NCI-H345 (cell line): ENCODE measurements at places on chromosomes 11 and 22.

- DNase-seq = no peak
Measured at GRCh38 chr11:59226396-59226795, 13.7 kb upstream of the MPEG1 start.

DNA sequence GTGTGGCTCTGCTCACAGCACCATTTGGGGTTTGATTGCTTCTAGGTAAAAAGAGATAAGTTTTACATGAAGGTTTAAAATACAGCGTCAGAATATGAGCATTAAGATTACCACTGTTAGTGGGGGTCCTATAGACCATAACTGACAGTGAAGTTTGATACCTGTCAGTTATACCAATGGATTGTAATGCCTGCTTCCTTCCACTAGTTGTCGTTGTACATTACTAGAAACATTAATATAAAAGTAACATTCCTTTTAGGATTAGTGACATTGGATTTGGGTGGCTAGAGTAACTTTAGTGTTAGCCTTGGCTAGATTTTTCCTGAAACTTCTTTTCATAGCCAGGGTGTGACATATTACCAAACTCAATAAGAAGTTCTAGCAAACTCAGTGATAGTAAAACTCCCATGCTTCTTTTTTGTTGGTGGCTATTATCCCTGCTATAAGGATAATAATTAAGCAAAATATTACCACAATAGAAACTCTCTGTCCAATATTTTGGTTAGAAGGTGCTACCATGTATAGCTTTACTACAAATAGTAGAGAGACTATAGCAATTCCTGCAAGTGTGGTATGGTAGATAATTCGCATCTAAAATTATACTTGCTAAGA lies 57.1 kb downstream of the FAM181B start:
- no peak for DNase-seq

DNA sequence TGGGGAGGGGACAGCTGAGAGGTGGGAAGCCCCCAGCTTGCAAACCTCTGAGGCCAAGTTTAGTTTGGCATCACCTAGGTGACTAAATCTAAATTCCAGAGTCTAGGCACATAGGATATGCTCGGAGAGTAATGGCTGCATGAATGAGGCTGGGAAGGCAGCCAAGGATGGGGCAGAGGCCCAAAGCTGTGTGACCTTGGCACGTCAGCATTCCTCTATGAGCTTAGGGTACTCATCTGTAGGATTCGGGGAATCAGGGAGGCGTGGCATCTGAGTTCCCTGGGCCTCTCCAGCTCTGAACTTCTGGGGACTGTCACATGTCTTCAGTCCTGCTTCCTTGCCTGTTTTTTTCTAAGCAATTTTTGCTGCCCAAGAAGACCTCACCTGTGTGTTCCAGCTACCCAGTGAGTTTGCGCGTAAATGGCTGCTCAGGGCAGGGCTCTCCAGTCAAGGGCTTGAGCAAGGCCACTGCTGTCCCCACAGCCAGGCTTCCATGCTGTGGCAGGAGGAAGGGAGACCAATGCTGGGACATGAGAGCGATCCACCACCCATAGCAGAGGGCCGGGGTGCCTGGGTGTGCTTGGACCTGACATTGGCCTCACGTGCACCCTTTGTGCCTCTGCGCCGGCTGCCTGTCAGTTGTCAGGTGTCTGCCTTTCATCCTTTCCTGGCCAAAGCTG lies 13.9 kb downstream of the DAGLA start:
- DNase-seq = peak; percentile 78

GRCh38 chr11:66126064-66126463 lies 56.0 kb downstream of the PACS1 start:
- DNase-seq = no peak

GRCh38 chr11:68038226-68038717 lies 553 bp upstream of the TCIRG1 start:
- no peak for DNase-seq

GRCh38 chr11:696955-697491 lies 1.4 kb downstream of the TMEM80 start:
- no peak for DNase-seq

DNA sequence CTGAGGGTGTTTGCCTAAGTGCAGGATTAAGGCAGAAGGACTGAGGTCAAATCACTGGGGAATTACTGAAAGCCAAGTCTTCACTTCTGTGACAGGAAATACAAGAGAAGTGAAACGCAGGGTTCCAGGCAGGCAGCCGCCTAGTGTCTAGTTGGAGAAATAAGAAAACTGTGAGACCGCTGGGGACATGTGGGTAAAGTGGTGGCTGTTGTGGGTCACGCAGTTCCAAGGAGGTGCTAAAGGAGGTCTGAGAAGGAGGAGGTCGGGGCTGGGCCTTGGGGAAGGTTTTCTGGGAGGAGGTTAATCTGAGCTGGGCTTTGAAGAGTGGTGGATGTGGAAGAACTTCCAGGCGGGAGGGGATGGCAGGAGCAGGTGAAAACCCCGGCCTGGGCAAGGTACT lies 11.2 kb downstream of the MCM5 start:
- DNase-seq = no peak

- no peak for DNase-seq
Measured at GRCh38 chr22:32986766-32987040, 71.5 kb downstream of the SYN3 start.

DNA sequence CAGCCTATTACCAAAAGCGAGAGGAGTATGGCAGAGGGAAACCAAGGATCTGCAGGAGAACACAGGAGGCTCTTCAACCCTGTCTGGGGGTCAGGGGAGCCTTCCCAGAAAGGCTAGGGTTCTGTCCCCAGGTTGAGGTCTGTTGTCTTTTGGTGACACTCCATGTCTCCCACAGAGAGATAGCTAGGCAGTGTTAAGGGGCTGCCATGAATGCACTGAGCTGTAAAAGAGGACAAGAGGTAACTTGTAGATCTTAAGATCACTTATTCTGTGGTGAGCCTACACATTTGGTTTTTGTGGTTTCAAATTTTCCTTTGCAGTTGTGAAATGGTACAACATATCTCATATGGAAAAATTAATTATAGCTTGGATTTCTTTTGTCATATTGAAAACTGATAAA lies 6.0 kb upstream of the ACER3 start:
- no peak for DNase-seq

- peak; percentile 32 for DNase-seq
Measured at GRCh38 chr11:14179116-14179820, 179.7 kb downstream of the RRAS2 start.

DNA sequence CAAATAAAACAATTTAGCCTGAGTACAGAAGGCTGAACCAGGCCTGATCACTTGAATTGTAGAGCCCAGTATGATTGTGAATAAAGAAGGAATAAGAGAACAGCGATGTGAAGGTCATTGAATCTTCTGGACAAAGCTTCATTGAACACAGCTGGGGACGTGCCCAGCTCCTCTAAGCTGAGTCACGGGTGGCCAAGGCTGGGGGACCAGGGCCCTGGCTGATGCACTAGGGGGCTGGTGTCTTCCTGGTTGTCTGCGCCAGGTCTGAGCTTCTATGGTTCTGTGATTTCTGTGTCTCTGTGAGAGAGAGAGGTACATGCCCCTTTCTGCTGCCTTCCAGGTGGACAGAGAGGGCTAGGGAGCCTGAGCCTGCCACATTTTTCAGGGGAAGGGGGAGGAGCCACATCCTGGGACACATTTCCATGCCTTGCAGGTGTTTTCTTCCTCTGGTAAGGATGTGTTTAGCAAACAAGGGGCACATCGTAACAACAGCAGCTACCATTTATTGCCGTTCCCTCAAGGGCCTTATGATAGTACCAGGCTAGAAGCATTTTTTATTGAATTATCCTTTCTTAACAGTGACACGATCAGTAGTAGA lies 135.7 kb downstream of the C11orf91 start:
- DNase-seq = no peak

GRCh38 chr11:45768486-45768885 lies 36.5 kb upstream of the SLC35C1 start:
- DNase-seq = no peak

DNA sequence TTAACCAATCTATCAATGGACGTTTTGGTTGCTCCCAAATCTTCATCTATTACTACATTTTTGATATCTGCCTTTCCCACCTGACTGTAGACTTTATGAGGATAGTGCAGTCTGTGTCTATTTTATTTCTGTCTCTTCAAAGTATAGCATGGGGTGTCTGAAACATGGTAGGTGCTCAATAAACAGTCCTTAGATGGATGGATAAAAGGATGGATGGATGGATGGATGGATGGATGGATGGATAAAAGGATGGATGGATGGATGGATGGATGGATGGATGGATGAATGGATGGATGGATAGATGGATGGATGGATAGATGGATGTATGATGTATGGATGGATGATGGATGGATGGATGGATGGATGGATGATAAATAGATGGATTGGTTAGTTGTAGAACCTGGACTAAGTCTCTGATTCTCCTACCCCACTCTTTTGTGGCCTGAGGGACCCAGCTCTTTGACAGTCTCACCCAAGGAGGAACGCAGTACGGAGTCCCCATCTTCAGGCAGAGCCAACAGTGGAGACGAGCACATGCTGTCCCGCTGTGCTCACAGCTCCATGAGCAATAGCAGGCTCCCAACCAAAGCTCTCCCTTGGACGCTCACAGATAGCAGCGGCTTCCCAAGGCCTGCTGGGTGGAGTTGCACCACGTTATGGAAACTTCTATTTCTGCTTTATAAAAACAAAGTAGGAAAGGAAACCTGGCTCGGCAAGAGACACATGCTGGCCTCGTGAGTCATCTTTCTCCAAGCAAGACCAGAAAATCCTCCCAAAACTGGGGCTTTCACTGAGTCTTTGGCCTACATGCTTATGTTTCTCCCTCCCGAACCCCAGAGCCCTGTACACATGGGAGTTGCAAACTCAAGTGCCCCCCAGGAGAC lies 448.0 kb downstream of the MIAT start:
- no peak for DNase-seq

GRCh38 chr11:133082453-133082781 lies 449.9 kb downstream of the OPCML start:
- peak; percentile 41 for DNase-seq

- no peak for DNase-seq
Measured at GRCh38 chr11:14617241-14618027, 26.2 kb upstream of the PDE3B start.

DNA sequence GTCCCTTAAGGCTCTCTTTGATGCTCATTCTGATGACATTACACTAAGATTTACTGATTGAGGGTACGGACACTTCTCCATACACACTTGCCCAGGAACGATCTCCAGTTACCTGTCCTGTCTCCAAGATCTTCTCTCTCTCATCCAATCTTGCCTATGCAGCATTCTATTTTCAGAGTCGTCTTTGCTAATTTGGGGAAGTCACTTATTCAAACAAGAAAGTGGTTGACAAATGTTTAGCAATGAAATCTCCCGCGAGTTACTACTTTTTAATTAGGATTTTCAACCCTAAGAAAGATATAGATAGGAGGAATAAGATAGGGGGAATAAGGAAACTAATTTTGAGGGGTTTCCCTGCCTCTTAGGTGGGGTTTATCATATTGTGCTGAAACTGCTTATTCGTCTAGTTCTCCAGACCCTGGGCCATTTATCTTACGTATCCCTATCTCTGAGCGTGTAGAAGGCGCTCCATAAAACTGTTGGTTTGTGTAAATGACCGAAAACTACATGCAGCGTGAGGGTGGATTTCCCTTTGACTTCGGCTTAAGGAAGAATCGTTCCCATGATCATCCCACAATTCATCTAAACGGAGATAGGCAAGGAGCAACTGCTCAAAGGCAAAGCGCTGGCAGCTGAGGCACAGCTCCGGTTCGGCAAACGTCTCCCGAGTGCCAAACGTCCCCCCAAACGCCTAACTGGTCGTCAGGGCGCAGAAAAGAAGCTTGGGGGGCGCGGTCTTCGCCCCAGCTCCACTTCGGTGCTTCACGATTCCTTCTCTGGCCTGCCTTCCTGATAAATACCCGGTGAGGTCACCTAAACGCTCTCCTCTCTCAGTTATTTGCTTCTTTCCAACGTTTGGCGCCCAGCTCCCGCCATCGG lies 804 bp downstream of the APIP start:
- peak; percentile 56 for DNase-seq

DNA sequence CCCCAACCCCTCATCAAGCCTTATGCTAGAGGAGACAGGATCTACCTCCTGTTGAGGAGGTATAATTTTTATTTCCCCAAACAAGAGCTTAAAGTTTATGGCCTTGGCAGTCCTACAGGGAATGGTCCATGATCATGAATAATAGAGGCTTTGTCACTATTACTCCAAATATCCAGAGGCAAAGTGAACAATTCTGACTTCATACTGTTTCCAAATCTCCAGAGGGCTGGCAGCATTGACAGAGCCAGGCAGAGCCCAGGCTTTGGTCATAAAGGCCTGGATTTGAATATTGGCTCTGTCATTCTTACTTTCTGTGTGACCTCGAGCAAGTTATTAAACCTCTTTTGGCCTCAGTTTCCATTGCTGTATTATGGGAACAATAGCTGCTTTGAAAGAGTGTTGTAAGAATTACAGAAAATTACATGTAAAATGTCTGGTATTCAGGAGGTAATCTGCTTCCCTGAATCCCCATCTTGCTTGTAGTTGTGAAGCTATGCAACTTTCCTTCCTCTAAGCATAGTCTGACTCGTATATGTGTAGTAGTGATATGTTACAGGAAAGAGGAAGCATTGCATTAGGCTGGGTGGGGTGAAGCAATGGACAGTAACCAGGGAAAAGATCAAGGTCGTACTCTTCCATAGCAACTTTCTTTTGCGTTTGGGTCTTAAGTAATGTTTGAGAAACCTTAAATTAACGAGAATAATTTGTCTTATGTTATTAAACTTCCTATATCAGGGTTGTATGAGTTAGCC lies 88.8 kb downstream of the CD44 start:
- no peak for DNase-seq

- DNase-seq = peak; percentile 71
Measured at GRCh38 chr11:66568124-66568916, at the start of gene CTSF. Gene CTSF (minus strand): TSS chr11:66568606. CDS start chr11:66568486, 120 bp downstream.

- DNase-seq = peak; percentile 71
Measured at GRCh38 chr11:4072668-4073285, 21.8 kb upstream of the RRM1 start.

DNA sequence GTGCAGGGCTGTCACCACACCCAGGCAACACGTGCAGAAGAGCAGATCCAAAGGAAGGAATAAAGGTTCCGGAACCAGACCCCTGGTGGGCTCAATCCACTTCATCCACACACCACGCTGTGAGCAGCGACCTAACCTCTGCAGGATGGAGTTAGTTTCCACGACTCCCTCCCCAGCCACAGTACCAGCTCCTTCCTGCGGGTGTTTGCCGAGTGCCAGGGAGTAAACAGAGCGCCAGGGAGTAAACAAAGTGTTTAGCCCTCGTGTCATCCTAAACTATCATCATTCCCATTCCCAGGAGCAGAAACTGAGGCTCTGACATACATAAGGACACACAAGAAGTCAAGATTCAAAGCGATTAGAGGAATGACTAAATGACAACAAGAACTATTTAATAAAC lies 261.3 kb downstream of the MN1 start:
- DNase-seq = no peak

GRCh38 chr11:73403541-73403940 lies 27.3 kb downstream of the RELT start:
- no peak for DNase-seq

DNA sequence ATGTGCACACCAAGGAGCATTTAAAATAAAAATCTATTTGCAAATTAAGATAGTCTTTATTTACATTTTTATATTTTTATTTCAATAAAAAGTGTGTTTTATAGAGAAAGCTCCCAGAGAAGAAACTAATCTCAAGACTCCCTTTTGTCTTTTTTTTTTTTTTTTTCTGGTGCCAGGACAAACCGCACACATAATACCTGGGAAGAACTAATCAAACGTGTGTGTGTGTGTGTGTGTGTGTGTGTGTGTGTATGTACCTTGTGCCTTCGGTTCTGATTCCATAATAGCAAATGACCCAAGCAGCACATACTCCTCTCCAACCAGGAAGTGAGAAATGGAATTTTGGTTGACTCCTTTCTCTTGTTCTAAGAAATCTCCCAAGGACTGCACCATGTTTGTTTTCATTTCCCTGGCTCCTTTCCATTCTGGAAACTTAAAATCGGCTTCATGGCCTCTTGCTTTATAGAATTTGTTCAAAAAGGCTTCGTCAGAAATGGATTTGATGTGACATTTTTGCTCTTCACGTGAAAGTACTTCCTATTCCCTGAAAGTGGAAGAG lies 65.3 kb downstream of the ST3GAL4 start:
- DNase-seq = no peak
